NCI-H1417 (cell line): ENCODE measurements at places on chromosomes 5 and 9.

DNA sequence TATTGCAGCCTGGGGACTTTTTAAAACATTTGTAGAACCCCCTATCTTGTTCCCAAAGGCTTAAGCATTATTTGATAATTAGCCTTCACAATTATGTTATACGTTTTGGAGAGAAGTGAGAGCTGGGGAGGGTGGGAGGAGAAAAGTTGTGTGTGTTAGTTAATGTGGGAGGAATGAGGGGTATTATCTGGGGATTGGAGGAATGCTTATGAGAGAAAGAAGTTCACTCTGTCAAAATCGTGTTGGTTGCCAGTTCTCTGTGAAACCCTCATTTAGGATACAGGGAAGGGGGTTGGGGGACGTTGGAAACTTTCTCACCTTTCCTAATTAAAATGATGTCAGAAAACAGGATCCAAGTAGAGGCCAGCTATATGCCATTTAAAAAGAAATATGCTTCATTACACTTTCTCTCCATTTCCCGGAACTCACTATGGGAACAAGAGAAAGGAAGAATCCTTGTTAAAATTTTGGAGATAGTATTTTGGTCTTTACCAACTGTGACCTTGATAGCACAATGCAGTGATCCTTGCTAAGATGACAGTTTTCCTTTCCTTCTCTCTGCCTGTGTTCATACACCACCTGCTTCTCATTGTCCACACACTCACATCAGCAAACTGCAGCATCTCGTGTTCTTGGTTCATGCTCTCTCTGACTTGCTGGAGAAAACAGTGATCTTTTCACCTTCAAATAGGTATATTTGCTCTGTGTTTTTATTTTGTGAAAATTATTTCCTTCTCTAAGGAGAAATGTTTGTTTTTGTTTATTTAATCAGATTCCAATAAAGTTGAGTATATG is 336.7 kb upstream of the CLINT1 start:
- DNase-seq: no peak

GRCh38 chr9:71761938-71762353 is 6.4 kb downstream of the CEMIP2 start:
- DNase-seq: peak; percentile 16

GRCh38 chr9:126412905-126413304 is 86.3 kb downstream of the MVB12B start:
- DNase-seq: no peak

- no peak for DNase-seq
Observed at GRCh38 chr9:18775930-18776329, 257.1 kb downstream of the SAXO1 start.

DNA sequence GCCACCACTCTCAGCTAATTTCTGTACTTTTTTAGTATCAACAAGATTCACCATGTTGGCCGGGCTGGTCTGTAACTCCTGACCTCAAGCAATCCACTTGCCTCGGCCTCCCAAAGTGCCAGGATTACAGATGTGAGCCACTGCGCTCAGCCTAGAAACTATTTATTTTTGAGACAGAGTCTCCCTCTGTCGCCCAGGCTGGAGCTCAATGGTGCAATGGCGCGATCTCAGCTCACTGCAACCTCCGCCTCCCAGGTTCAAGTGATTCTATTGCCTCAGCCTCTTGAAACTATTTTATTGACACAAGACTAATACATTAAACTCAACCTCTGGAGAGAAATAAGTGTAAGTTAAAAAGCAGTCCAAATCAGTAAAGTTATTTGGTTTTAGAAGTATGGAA is 34.0 kb downstream of the IL6ST start:
- DNase-seq: no peak

GRCh38 chr5:103424026-103424425 is 138.6 kb downstream of the NUDT12 start:
- DNase-seq: no peak

DNA sequence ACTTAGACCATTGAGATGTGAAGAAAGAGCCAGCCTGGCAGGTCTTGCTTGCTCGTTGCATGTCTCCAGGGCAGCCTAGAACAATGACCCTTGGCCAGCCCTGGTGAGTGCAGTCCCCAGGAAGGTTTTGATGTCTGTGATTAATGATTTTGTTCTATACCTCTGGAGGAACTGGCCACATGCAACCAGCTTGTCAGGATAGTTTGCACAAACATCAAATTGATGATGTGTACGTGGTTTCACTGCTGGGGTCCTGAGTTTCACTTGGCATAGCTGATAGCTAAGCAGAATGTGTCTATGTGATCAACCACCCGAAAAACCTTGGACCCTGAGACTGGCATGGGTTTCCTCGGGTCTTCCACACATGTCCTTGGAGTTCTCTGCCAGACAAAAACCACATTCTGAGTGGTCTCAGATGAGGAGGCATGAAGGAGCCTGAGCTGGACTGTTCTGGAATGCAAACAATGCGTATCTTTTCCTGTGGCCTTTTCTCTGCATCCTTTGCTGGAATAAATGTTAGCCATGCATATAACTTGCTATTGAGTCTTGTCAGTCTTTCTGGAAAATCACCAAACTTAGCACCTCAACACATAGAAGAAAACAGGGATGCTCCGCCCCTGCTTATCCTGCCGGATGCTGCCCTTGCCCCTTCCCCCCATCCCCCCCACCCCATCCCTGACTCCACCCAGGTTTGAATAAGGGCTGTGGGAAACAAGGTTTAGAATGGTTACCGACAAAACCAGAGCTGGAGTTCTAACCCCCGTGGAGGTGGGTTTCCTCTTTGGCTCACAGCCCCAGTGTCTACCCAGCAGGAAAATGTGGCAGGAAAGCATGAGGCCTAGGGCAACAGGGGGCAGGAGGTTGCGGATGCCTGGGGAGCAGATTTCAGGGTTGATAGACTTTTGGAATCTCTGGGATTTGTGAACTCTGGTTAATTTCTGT is 50.1 kb upstream of the ANKRD33B start:
- no peak for DNase-seq

- no peak for DNase-seq
Observed at GRCh38 chr5:57642698-57643097, 160.1 kb upstream of the ACTBL2 start.

DNA sequence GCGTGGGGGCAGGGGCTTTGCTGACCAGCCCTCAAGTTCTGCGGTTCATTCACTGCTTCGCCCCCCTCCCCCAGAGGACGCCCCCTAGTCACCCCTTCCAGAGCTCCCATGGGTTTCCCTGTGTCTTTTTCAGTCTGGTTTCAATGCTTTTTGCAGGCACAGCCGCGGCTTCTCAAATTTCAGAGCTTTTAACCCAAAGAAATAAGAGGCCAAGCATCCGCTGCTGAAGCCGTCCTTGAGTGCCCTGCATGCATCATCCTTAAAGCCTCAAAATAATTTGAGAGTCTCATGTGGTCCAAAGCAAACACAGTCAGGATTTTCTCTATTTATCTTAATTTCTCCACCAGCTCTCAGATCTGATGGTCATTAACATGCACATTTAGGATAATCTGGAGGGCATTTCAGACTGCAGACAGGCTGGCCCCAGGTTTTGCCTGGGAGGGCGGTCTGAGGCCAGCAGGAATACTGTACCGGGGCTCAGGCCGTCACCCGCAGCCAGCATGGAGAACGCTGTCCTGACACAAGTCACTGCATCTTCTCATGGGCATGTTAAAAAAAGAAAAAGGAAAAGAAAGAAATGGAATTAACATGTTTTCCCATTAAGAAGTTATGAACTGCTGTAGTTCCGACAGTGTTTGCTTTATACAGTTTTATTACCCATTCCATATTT is 420.8 kb upstream of the IRX4 start:
- DNase-seq: no peak

GRCh38 chr9:76592974-76593347 is 134.0 kb downstream of the GCNT1 start:
- DNase-seq: no peak

DNA sequence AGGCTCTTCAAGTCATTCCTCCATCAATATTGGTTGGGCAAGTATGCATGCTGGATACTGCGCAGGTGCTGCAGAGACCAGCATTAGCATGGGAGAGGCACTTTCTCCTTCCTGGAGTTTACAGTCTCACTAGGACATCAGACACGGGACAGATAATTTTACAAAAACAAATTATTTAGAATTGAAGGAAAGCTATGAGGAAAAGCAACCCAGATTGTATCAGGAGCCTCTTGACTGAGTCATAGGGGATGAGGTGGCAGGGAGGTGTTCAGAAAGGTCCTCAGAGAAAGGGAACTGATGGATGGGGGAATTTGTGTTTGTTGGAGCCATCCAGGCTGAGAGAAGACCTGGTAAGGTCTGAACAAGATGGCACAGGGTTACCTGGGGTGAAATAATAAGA is 24.5 kb upstream of the RAB14 start:
- DNase-seq: no peak

- DNase-seq: no peak
Observed at GRCh38 chr5:137700282-137700680, 35.6 kb downstream of the KLHL3 start.

- DNase-seq: no peak
Observed at GRCh38 chr5:135604056-135604455, 25.3 kb upstream of the CXCL14 start.

- peak; percentile 14 for DNase-seq
Observed at GRCh38 chr5:43231977-43232376, 40.0 kb downstream of the NIM1K start.

DNA sequence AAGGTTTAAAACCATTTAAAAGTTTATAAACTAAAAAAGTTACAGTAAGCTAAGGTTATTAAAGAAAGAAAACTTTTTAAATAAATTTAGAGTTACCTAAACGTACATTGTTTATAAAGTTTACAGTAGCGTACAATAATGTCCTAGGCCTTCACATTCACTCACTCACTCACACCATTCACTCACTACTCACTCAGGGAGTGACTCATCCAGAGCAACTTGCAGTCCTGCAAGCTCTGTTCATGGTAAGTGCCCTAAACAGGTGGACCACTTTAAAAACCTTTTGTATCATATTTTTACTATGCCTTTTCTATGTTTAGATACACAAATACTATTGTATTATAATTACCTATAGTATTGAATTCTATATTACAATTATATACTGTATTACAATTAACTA is 190.8 kb upstream of the RASA1 start:
- no peak for DNase-seq
